ENCODE measurements at places on chromosomes 6 and 20.

DNA sequence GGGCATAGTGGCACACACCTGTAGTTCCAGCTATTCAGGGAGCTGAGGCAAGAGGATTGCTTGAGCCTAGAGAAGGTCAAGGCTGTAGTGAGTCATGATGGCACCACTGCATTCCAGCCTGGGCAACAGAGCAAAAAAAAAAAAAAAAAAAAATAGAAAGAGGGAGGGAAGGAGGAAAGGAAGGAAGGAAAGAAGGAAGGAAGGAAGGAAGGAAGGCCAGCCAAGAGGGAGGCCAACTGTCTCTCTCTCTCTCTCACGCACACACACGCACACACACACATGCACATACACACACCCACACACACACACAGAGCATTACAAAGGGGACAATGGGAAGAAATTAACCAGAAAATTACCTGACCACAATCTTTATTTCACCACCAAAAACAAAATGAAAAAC lies 50.6 kb upstream of the COL9A1 start:
- no peak for DNase-seq

- peak; percentile 38 for DNase-seq
These were observed 198.8 kb downstream of the ATXN1 start for GRCh38 chr6:16562498-16562897.

DNA sequence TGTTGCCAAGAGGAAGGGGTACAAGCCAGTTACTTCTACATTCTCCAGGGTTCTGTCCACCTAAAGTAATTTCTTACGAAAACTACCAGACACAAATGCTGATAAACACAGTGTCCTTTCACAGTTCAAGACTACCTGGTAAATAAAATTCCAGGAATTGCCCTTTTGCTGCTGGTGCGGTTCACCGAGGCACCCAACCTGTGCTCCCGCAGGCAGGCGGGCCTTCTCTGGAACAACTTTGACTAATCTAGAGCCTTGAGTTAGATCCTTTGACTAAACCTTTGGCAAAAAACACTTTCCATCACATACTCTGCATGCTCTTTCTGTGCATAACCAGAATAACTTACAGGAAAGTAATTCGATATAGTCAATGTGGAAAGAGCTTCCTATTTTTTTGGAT lies 107.0 kb downstream of the HUS1B start:
- no peak for DNase-seq

DNA sequence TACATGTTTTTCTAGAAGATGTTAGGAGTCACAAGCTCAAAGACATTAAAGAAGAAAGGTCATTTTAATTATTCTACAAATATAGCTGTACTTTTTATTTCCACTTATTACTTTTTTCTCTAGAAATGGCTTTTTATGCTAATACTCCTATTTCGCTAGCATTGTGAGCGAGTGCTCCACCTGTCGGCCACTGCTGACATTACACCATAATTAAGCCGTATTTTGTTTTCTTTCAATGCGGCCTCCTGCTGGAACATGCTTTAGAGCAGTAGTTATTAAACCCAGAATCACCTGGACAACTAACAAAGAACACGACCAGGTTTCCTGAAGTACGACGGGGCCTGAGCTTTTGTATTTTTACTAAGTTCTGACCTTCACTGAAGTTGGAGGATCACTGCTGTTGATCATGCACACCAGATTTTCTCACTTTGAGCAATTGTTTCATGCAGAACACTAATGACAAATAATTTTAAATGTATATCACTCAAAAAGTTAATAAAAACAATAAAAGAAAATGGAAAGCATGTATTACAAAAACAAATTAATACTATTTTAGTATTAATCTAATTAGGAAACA lies 74.1 kb upstream of the PAK5 start:
- DNase-seq = peak; percentile 39

GRCh38 chr6:89297695-89298351 lies 17.3 kb downstream of the GABRR2 start:
- peak; percentile 99 for DNase-seq

- DNase-seq = peak; percentile 12
These were observed 8.4 kb downstream of the CYP21A2 start for GRCh38 chr6:32046450-32047083.

DNA sequence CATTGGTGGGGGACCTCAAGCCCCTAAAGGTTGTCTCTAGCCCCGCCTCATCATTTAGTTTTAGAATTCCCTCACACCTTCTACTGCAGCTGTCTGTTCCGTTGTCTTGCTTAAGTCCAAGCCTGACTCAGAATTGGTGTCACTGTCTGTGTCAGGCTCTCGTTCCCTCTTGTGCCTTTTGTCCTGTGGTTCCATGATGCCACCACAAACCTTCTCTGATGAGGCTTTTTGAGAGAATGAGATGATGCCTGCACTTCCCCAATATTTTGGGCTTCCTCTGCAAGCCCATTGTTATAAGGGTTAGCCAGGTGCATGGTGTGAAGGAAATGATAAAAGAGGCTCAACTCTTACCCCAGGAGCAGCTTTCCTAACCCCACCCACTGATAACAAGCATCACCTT lies 8.1 kb upstream of the AKIRIN2 start:
- DNase-seq = no peak

DNA sequence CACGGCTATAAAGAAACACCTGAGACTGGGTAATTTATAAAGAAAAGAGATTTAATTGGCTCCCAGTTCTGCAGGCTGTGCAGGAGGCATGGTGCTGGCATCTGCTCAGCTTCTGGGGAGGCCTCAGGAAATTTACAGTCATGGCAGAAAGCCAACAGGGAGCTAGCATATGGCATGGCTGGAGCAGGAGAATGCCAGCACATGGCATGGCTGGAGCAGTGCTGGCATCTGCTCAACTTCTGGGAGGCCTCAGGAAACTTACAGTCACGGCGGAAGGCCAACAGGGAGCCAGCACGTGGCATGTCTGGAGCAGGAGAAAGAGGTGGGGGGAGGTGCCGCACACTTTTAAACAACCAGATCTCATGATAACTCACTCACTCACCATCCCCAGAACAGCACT lies 32.5 kb upstream of the DACT2 start:
- no peak for DNase-seq

DNA sequence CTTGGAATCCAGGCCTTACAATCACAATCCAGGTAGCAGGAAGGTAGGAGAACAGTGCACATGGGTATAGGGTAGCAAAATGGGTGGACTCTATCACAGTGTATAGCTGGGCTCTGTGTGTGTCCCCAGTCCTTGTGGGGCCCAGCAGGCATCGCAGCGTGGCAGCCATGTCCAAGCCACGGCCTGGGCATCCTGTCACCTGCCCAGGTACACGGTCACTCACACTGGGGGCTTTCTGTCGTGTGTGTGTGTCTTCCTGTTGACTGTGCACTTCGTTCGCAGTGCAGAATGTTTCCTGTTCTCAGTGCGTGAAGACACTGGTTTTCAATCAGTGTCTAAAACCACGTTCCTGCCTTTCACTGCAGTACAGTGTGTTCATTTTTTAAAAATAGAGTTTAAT lies 523.2 kb upstream of the JARID2 start:
- DNase-seq = no peak

- peak; percentile 67 for DNase-seq
These were observed 31.6 kb upstream of the SLC32A1 start for GRCh38 chr20:38692436-38693411.

DNA sequence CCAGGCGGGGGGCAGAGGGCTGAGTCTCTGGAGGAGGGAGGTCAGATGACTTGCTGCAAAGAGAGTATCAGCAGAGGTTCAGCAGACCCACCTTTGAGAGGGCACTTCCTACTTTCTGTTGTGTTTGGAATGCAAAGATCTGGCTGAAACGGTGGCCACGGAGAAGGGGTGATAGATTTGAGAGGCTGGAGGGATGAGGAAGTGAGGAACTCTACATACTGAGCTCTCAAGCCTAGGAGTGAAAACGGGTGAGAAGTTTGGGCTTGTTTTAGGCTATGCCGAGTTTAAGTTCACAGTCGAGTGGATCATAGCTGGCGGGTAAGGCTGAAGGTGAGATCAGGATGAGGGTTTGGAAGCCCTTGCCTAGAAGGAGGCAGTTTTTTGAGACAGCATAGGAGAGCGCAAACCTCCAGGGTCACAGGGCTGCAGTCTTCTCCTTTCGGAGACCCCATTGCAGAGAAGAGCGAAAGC lies 477 bp upstream of the ITPA start:
- DNase-seq = no peak

DNA sequence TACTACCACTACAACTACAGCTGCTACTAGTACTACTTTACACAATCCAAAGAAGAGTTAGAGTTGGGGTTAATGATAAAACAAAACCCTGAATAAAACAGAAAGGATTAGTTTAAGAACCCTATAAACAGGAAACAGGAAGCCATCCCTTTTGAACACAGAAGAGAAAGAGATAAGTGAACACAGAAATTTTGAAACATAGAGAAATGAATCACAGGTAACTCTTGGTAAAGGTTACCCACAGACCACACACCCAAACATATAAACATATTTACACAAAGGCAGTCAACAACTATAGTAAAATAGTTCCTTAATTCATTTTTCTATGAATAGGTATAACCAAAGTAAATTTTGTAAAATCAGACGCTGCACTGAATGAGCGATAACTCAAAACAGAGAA lies 98.1 kb downstream of the RNGTT start:
- no peak for DNase-seq

DNA sequence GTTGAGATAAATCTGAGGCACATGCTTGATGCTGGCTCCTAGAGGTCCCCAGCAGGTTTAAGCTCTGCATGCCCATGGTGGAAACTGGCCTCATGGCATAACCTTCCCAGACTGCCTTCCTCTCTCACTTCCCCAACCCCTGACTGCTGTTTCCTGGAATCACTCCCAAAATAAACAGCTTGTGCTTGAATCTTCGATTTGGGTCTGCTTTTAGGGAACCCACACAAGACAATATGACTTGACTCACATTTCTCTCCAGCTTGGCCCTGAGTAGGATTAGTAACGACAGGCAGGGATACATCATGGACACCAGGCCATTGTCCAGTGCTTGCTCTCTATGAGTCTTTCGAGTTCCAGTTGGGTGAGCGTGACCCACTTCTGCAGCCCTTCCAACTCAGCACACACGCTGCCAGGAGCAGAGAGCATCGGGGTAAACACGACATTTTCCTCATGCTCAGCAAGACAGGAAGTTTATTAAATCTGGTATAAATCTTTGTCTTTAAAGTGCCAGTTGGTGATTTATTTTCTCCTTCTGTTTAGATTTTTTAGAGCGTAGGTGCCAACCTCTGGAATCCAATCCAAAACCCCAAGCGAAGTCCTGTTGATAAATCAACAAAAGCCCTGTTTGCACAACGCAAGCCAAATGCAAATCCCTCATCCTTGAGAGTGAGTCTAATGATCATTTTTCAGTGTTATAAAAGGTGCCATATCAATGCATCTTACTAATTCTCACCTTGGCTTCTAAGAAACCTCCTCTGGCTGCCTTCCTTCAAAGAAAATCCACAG lies 135.0 kb downstream of the FOXA2 start:
- DNase-seq = no peak

DNA sequence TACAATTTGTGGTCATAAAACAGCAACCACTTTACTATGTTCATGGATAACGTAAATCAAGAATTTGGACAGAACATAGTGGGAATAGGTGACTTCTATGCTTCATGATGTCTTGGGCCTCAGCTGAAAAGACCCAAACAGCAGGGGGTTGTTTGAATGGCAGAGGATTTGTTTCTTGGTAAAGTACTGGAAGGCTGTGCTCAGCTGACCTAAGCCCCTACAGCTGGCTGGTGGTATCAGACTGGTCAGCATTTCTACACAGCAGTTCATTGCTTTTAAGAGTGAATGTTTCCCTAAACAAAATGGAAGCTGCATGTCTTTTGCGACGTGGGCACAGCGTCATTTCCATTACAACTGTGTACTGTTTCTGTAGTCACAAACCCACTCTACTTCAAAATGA lies 148.5 kb upstream of the DEFB112 start:
- DNase-seq = no peak

- no peak for DNase-seq
These were observed 219.8 kb downstream of the TMEM200A start for GRCh38 chr6:130585587-130585986.

DNA sequence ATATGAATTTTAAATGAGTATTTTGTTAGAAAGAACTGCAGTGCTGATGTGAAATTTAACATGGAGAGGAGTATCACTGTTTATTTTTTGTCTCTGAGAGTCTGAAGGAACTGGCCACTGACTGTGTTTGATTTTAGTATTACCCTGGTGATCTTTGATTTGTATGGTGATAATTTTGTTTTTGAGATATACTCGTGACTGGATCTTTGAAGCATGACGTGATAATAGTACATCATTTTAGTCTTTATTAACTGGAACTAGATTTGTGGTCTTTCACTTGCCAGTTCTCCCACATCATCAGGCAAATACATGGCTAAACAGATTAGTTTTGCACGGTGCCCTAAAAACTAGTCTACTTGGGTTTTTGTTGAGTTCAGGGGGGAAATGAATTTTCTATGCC lies 55.5 kb downstream of the ARID1B start:
- no peak for DNase-seq

- no peak for DNase-seq
These were observed 16.0 kb upstream of the NKX2-2 start for GRCh38 chr20:21529863-21530262.

DNA sequence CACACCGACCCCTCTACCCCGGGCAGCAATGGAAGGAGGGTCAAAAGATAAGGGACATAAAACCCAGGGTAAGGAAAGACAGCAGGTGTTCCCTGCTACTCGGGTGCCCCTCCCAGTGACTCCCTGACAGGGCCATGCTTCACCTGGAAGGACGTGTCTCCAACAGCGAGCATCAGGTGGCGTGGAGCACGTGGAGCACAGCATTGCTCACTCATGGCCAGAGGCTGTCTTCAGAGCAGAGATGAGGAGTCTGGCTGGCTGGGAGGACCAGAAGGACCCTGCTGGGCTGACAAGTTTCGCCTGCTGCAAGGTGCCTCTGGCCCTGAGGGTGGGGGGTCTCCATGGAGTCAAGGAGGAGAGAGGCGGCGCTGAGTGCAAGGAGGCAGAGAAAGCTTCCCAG lies 15.3 kb upstream of the CDH22 start:
- DNase-seq = no peak

DNA sequence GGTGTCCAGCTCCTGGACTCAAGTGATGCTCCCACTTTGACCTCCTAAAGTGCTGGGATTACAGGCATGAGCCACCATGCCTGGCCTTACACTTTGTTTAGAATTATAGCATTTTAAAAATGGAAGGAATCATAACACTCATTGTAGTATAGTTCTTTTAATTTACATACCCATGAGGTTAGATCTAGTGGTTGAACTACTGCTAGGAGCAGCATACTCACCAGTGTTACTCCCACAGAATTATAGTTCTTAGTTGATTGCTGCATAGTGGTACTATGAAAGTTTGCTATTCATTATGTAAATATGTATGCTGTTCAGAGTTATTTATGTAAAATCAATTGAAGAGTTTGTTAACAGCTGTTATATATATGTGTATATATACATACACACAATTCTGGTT lies 85.4 kb downstream of the MYO6 start:
- DNase-seq = no peak

GRCh38 chr6:22568854-22569253 lies 512 bp upstream of the HDGFL1 start:
- no peak for DNase-seq

Measured in iris pigment epithelial cell (primary cell).